ENCODE measurements at places on chromosomes 11 and 22.

DNA sequence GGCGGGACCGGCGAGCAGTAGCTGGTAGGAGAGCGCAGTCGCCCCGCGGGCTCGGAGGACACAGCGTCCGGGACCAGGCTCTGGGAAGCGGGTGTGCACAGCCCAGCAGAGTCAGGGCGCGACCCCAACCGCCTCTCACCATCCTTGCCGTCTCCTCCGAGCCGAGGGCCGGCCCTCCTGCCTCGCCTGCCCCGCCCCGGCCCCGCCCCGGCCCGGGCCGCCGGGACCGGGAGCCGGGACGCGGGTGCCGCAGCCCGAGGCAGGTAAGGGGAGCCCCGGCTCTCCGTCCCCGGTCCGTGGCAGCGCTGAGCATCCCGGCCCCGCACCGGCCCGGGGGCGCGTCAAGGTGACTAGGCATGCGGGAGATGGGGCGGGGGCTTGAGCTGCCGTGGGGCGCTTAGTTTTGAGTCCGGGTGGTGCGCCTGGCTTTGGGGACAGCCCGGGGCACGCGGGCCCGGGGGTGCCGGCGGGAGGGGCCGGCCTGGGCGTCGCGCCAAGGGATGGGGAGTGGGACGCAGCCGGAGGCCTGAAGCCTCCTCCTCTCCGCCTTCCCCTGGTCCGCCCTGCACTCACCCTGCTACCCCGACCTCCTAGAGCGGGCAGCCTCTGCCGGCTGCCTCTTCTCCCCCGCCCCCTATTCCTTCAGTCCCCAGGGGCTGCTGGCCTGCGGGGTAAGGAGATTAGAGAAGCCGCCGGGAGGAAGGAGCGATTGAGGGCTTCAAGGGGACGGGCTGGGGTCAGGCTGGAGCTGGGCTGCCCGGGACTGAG is at the start of gene ABCG4:
TSS of gene ABCG4 (plus strand) at position 35 of the 768 bp plus-strand sequence. CDS start 914 bp downstream, outside the sequence.
- DNase-seq = no peak

- DNase-seq = no peak
Observed at GRCh38 chr11:131671320-131671719, 300.9 kb downstream of the NTM start.

DNA sequence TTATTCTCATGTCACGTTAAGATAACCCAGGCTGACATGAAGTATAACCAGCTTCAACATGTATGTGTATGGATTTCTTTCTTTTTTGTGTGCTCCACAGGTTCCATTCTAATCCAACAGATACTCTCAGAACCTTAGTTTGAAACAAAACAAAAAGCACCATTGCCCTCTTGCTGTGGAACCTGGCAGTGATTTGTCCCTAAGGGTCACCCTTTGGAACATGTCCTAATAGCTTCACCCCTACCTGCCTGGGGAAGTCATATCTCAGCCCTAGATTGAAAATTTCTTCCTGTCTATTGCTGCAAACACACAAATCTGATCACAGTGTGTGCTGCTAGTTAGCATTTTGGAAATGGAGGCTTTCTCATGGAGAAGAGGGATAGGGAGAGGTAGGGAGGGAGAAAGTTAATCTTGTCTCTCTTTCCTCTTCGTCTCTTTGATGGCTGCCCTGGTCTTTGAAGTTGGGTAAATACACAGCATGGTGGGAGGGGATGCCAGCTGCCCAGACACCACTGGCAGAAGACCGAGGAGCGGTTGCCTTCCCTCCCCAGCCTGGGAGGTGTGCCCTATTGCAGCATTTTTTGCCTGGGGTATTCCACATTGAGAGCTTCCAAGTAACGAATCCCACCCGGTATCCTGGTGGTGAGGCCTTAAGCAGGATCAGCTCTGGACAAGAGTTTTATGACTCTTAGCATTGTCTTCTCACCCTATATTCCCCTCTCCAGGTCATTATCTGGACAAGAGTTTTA is 11.6 kb upstream of the CADM1 start:
- DNase-seq = no peak

GRCh38 chr11:125621995-125622394 is 3.0 kb upstream of the CHEK1 start:
- no peak for DNase-seq

Measured in NCI-H1436 treated with DMSO at 0.1 percent for 48 hours (cell line).